IMR-90 (cell line): ENCODE measurements at places on chromosomes 7 and 10. TPM values are rescaled to one million over a fixed set of nuclear protein-coding genes. Genes with fewer than 3 reads are reported as not detected.

DNA sequence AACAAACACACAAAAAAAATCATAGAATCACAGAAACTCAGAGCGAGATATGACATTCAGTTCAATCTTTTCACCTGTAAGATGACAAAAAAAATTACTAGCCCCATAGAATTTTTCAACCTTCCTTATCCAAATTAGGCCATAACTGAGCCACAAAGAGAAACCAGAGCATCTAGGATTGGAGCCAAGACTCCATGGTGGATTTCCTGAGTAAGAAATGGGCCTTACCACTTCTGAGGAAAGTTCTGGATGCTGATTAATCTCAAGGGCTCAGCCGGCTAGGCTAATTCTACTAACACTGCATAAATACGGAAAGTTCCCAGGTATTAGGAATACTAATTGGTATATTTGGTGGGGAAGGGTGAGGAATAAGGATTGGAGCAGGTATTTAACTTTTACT, 16.8 kb downstream of the LIPM start:
- DNase-seq = peak; percentile 8
- no peaks in the 10 kb centered on the region for H3K36me3 ChIP-seq
- peaks cover 6% of the 10 kb centered on the region; the same call in 1 of the 2 replicates for H3K27me3 ChIP-seq
- H3K27ac ChIP-seq = no peak overlapping the region
- no peaks in the 10 kb centered on the region for H3K4me1 ChIP-seq

GRCh38 chr10:1126461-1126860, 70.3 kb downstream of the WDR37 start:
- peaks cover 57% of the 10 kb centered on the region for H3K36me3 ChIP-seq
- H3K27me3 ChIP-seq = no peaks in the 10 kb centered on the region
- H3K4me1 ChIP-seq = no peaks in the 10 kb centered on the region
- DNase-seq = no peak
- H3K27ac ChIP-seq = no peak overlapping the region

- no peak overlapping the region for H3K27ac ChIP-seq
- no peak for DNase-seq
- H3K4me3 ChIP-seq = no peak overlapping the region
- H3K36me3 ChIP-seq = no peaks in the 10 kb centered on the region
These were observed 81.7 kb downstream of the HDAC9 start for GRCh38 chr7:18577096-18577771.

DNA sequence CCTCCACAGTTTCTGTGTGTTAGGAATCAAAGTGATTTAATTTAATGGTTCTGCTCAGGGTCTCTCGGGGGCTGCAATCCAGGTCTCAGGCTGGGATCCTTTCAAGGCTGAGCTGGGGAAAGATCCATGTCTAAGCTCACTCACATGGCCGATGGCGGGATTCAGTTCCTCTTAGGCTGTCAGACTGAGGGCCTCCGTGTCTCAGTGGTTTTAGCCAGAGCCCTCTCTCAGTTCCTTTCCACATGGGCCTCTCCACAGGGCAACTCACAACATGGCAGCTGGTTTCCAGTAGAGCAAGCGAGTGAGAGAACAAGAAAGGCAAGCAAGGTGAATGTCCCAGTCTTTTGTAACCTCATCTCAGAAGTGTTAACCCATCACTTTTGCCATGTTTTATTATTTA, 26.9 kb downstream of the CAV1 start:
- peaks cover 36% of the 10 kb centered on the region for H3K36me3 ChIP-seq
- H3K27me3 ChIP-seq = no peaks in the 10 kb centered on the region
- peak overlapping the region; percentile 46; the same call in 1 of the 2 replicates for H3K27ac ChIP-seq
- H3K4me1 ChIP-seq = peaks cover 26% of the 10 kb centered on the region
- H3K4me3 ChIP-seq = no peak overlapping the region
- DNase-seq = no peak

DNA sequence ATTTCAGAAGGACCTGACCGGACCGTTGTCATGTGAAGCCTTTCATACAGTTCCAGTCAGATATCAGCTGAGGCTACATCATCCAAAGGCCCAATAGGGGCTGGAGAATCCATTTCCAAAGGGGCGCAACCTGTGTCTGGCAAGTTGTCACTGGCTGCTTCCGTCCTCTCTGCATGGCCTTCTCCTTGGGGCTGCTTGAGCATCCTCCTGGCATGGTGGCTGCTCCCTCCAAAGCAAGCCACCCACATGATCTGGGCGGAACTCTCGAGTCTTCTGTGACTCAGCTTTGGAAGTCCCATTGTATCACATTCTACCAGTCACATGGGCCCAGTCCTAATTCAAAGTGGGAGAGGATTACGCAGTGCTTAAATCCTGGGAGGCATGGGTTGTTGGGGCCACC, 207.0 kb upstream of the SHH start:
- no peak overlapping the region for H3K4me3 ChIP-seq
- H3K36me3 ChIP-seq = no peaks in the 10 kb centered on the region
- DNase-seq = no peak

DNA sequence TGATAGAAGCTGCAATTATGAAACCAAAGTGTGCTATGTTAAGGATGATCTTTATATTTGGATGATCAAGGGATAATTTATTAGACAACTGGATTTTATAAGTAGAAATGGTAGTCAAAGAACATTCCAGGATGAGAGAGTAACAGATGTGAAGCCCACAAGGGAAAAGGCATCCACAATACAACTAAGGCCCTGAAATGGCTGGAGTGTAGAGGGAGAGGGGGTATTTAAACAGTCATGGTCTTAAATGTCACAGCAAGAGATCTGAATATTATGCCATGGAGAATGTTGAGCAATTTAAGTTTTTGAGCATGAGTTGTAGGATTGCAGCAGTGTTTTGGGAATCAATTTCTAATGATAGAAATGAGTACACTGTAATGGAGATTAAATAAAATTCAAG, 282.3 kb upstream of the DKK1 start:
- no peaks in the 10 kb centered on the region for H3K27me3 ChIP-seq
- H3K4me1 ChIP-seq = peaks cover 6% of the 10 kb centered on the region
- peak; percentile 12 for DNase-seq
- H3K36me3 ChIP-seq = no peaks in the 10 kb centered on the region

- H3K36me3 ChIP-seq = no peaks in the 10 kb centered on the region
- H3K4me1 ChIP-seq = peaks cover 6% of the 10 kb centered on the region
- H3K27me3 ChIP-seq = no peaks in the 10 kb centered on the region; the same call in 1 of the 2 replicates
- H3K27ac ChIP-seq = no peak overlapping the region
- DNase-seq = no peak
These were observed 63.2 kb downstream of the MKI67 start for GRCh38 chr10:128062881-128063563.

- H3K27ac ChIP-seq = no peak overlapping the region
- DNase-seq = no peak
- peaks cover 63% of the 10 kb centered on the region for H3K36me3 ChIP-seq
- no peaks in the 10 kb centered on the region for H3K27me3 ChIP-seq
These were observed 104.4 kb downstream of the TRRAP start for GRCh38 chr7:98982686-98983085.

DNA sequence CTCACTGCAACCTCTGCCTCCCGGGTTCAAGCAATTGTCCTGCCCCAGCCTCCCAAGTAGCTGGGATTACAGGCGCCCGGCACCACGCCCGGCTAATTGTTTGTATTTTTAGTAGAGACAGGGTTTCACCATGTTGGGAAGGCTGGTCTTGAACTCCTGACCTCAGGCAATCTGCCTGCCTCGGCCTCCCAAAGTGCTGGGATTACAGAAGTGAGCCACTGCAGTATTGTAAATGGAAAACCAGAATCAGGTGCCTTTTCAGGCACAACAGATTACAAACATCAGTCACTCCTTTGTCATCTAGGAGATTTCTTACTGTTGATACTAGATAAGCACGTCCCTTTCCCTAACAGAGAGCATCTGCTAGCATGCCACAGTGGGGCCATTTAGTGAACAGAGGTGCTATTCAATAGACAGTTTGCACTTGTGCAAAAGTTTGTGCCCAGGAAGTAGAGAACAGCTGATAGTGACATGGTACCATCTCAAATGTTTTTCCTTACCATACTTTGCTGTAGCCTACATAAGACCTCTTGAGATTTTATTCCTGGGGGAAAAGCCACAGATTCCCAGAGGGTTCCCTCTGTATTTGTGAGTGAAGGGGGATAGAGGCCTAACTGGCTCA, 24.5 kb upstream of the WAC start:
- no peak for DNase-seq
- no peaks in the 10 kb centered on the region for H3K4me1 ChIP-seq
- no peak overlapping the region for H3K27ac ChIP-seq

DNA sequence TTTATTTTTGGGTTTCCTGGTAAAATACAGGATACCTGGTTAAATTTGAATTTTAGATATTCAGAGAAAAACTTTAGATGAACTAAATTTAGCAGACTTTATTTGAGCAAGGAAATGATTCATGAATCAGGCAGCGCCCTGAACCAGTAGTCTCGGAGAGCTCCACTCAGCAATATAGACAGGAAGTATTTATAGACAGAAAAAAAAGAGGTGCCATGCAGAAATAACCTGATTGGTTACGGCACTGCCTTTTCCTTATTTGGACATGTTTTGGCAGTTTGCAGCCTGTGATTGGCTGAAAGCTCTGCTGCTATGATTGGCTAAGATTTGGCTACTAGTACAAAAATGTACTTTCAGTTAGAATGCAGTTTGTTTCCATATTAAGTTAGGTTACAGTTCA, 198.3 kb upstream of the DKK1 start:
- no peaks in the 10 kb centered on the region for H3K27me3 ChIP-seq
- H3K36me3 ChIP-seq = no peaks in the 10 kb centered on the region
- H3K4me3 ChIP-seq = no peak overlapping the region
- DNase-seq = peak; percentile 43

DNA sequence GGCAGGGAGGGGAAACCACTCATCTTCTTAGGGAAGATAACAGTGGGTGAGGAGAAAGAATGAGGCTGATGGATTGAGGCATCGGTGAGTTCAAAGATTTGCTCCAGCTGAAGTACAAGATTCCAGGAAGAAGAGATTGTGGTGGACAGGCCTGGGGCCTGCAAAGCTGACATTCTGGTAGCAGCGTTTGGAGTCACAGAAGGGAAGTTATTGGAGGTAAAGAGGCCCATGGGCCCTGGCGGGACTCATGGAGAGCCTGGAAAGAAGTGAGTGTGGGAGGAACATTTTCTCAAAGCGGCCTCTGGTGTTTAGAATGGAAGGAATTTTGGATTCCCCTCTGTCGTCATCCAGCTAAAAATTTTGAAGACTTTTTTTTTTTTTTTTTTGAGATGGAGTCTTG, 160.0 kb upstream of the KLF6 start:
- H3K36me3 ChIP-seq = no peaks in the 10 kb centered on the region
- H3K27ac ChIP-seq = no peak overlapping the region
- H3K4me1 ChIP-seq = peaks cover 18% of the 10 kb centered on the region
- no peaks in the 10 kb centered on the region for H3K27me3 ChIP-seq
- no peak for DNase-seq

- H3K4me1 ChIP-seq = no peaks in the 10 kb centered on the region
- no peak for DNase-seq
- H3K27ac ChIP-seq = no peak overlapping the region
- no peaks in the 10 kb centered on the region for H3K36me3 ChIP-seq
- no peak overlapping the region for H3K4me3 ChIP-seq
These were observed 274.4 kb downstream of the THSD7A start for GRCh38 chr7:11557627-11558026.

DNA sequence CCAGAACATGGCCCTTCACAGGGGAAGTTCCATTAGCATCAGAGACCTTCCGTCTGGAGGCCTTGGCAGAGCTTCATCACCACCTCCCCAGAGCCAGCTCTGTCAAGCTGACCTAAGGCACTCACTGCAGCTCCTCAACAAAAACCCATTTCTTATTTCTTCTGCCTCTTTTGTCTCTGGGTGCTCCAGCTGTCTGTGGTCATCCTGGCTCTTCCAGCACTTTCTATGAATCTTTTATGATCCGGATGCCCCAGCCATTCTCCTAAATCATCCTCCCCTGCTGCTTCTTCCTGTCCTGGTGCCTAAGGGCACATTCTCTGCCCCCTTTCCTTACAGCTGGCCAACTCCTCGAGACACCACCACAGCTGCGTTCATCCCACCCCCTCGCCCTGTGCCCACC, 171.7 kb upstream of the INSYN2A start:
- H3K27me3 ChIP-seq = no peaks in the 10 kb centered on the region
- DNase-seq = no peak
- H3K36me3 ChIP-seq = peaks cover 24% of the 10 kb centered on the region
- H3K4me3 ChIP-seq = no peak overlapping the region

DNA sequence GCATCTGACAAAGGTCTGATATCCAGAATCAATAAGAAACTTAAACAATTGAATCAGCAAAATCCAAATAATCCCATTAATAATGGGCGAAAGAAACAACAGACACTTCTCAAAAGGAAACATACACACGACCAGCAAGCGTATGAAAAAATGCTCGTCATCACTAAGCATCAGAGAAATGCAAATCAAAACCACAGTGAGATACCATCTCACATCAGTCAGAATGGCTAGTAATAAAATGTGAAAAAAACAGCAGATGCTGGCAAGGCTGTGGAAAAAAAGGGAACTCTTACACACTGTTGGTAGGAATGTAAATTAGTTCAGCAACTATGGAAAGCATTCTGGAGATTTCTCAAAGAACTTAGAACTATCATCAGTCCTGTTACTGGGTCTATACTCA, 496.7 kb downstream of the SH2D4B start:
- H3K36me3 ChIP-seq = no peaks in the 10 kb centered on the region
- no peak for DNase-seq
- H3K27ac ChIP-seq = no peak overlapping the region

- H3K36me3 ChIP-seq = no peaks in the 10 kb centered on the region
- no peak overlapping the region for H3K27ac ChIP-seq
- peaks cover 10% of the 10 kb centered on the region for H3K4me1 ChIP-seq
- H3K4me3 ChIP-seq = no peak overlapping the region
- H3K27me3 ChIP-seq = no peaks in the 10 kb centered on the region
These were observed 10.8 kb upstream of the CLDN4 start for GRCh38 chr7:73820013-73820412.

- no peaks in the 10 kb centered on the region for H3K36me3 ChIP-seq
- peak overlapping the region; percentile 1; the same call in 1 of the 2 replicates for H3K4me3 ChIP-seq
- peak; percentile 95 for DNase-seq
These were observed 605.4 kb downstream of the INHBA start for GRCh38 chr7:41097501-41097900.

DNA sequence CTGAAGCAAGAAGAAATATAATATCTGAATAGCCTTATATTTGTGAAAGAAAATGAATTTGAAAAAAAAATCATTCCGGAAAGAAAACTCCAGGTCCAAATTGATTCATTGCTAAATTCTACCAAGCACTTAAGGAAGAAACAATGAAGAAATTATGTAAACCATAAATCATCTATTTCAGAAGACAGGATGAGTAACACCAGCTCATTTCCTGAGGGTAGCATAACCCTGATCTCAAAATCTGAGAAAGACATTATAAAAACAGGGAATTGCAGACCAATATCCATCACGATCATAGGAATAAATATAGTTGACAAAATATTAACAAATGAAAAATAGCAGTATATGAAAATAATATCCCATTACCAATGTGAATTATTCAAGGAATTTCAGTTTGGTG, 70.1 kb upstream of the RAB18 start:
- no peaks in the 10 kb centered on the region for H3K36me3 ChIP-seq
- DNase-seq = no peak
- no peaks in the 10 kb centered on the region for H3K27me3 ChIP-seq

Gene SPAM1
- total RNA-seq = not detected in 2 replicates

Gene ICA1
- not detected in 2 replicates for total RNA-seq

Gene MICU1
- 43.6 and 45.0 TPM in 2 replicates for total RNA-seq

Gene NUTM2B
- total RNA-seq = under 0.01 and 0.18 TPM in 2 replicates

Gene SHTN1
- total RNA-seq = 0.54 and 1.4 TPM in 2 replicates

Gene PLEKHA1
- total RNA-seq = 7.2 and 12.5 TPM in 2 replicates
